Sigmoid colon (tissue), 7 donors: ENCODE measurements at places on chromosomes 1 and 21. TPM values are rescaled to one million over a fixed set of nuclear protein-coding genes. Genes with fewer than 3 reads are reported as not detected.
A peak's percentile ranks its signal among the peaks of the same experiment; 100 is the strongest.

DNA sequence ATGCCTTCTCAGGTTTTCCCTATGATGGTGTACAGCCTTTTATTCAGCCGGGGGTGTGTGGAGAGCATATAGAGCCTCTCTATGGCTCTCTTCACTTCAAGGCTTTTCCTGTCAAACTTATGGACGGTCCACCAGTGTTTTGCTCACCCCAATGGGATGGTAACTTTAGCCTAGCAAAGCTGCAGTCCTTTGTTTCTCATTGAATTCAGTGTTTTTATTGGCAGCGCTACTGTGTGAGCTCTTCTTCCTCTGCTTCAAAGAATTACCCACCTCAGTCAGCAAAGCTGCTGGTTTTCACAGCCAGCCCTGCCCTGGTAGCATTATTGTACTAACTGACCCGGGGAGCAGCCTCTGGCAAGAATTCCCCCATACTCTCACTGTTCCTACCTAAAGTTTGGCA lies 145.3 kb upstream of the RRP15 start:
- DNase-seq = no peak

The SPRR5 gene
- not detected for total RNA-seq

The ZFYVE9 gene
- 28.0 TPM for total RNA-seq

- DNase-seq = peak; percentile 86
Observed at GRCh38 chr1:243496187-243496646, 240.4 kb downstream of the SDCCAG8 start.

The BSND gene
- total RNA-seq = not detected
